Activated naive CD8-positive, alpha-beta T cell treated with anti-CD3 and anti-CD28 coated beads, Interleukin-2, amount 10 ng/mL, durations not matched to agents 7 days and 5 days (primary cell): ENCODE measurements at places on chromosomes 7 and 10. TPM values are rescaled to one million over a fixed set of nuclear protein-coding genes. Genes with fewer than 3 reads are reported as not detected.

DNA sequence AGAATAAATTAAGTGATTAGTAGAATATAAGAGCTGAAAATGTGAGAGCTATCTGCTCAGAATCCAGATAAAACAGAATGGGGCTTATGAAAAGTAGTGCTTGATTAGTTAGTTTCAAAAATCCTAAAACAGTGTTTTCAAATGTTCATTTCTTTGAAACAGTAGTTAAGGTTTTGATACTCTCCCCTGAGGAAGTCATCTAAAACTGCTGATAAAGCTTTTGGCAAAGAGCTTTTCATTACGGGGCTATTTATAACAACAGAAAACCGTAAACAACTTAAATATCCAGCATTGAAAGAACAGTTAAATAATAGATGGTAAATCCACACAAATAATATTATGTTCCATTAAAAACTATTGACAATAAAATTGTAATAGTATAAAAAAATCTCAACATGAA, 77.5 kb downstream of the NPSR1 start:
- DNase-seq = no peak

DNA sequence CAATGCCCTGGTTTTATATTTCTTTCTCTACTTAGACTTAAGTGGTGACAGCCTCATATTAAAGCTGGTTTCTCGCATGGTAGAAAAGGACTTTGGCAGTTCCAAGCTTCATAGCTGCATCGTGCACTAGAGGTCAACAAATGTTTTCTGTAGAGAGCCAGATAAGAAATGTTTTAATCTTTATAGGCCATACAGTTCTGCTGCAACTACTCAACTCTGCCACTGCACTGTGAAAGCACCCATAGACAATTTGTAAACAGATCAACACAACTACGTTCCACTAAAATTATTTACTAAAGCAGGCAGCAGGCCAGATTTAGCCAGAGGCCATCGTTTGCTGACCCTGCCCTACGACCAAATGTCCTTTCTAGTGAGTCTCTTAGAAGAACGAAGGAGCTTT, 36.7 kb downstream of the CSGALNACT2 start:
- DNase-seq = no peak

DNA sequence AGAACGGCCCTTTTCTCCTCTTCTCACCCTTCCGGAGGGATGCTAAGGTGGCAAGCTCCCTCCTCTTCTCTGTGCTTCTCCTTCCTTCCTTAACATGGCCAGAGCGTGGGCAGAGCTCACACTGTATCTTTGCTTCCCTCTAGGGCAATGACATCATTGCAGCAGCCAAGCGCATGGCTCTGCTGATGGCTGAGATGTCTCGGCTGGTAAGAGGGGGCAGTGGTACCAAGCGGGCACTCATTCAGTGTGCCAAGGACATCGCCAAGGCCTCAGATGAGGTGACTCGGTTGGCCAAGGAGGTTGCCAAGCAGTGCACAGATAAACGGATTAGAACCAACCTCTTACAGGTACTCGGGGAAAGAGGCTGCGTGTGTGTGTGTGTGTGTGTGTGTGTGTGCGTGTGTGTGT, 36.6 kb downstream of the AP3M1 start:
- no peak for DNase-seq

- DNase-seq = peak; percentile 81
Observed at GRCh38 chr7:37448636-37449361, at the start of gene ELMO1. Gene ELMO1, minus strand, starts transcription at chr7:37448864. Its CDS starts 106,174 bp downstream, at chr7:37342690.

GRCh38 chr10:56057860-56058259, 303.2 kb downstream of the ZWINT start:
- DNase-seq = no peak

- DNase-seq = no peak
Observed at GRCh38 chr10:110850099-110850498, 21.6 kb upstream of the PDCD4 start.

- no peak for DNase-seq
Observed at GRCh38 chr7:148912758-148913541, 28.9 kb upstream of the EZH2 start.

- no peak for DNase-seq
Observed at GRCh38 chr10:48607356-48608278, 2.7 kb upstream of the ARHGAP22 start.

- DNase-seq = no peak
Observed at GRCh38 chr10:82228701-82229100, 353.7 kb downstream of the NRG3 start.

DNA sequence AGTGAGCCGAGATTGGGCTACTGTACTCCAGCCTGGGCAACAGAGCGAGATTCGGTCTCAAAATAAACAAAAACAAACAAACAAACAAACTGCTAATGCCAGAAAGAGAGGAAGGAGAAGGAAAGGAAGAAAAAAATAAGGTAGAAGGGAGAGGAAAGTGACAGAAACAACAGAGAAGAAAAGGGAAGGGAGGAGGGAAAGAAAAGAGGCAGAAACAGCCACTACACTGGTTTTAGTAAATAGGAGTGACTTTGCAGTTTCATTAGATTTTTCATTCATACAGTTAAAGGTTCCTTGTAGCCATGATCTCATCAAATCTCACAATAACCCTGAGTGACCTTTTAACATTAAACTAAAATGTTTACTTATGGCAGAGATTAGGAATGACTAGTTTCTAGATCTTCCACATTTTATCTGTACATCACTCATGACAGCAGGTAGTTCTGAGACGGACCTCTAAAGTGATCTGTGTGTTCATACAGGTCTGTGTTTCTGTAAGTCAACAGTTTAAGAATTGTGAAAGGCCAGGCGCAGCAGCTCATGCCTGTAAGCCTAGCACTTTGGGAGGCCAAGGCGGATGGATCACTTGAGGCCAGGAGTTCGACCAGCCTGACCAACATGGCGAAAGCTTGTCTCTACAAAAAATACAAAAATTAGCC, 191.3 kb upstream of the KLF14 start:
- DNase-seq = no peak

Gene GRID1
- total RNA-seq = not detected

Gene IDI2
- total RNA-seq = not detected

Gene NEUROG3
- total RNA-seq = not detected

Gene NPY4R2
- not detected for total RNA-seq

Gene WNT8B
- total RNA-seq = 0.54 TPM

Gene CLRN3
- total RNA-seq = not detected
